Globus pallidus (tissue), 1 donor: ENCODE measurements at places on chromosomes 12 and 14.
A peak's percentile ranks its signal among the peaks of the same experiment; 100 is the strongest.

DNA sequence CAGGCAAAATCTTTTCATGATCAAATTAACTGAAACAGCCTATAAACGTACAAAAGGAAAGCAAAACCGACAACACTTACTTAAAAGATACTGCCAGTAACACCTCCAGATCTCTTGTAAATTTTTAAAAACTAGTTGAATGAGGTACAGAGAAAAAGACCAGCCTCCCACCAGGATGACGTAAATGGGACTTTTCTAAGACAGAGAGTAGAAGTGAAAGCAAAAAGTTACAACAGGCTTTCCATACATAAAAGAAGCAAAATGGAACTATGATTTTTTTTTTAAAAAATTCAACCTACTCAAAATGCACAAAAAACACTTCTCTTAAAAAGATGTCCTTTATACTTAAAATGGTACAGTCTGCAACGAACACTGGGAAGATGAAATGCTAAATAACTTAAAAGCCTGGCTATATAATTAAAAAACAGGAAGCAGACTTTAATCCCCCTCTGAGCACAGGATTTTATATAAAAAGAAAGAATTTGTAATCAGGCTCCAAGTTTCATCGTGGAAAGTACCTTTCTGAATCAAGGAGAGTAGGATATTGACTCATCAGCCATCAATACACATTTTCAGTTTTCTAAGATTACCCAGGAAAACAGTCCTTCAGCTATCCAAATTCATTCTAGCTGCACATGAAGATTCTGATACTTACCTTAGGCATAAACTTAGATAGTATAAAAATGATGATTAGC, 14.2 kb upstream of the MYO1A start:
- no peak for DNase-seq

GRCh38 chr14:35988972-35989690, 163.0 kb downstream of the BRMS1L start:
- DNase-seq, result peak; percentile 86

DNA sequence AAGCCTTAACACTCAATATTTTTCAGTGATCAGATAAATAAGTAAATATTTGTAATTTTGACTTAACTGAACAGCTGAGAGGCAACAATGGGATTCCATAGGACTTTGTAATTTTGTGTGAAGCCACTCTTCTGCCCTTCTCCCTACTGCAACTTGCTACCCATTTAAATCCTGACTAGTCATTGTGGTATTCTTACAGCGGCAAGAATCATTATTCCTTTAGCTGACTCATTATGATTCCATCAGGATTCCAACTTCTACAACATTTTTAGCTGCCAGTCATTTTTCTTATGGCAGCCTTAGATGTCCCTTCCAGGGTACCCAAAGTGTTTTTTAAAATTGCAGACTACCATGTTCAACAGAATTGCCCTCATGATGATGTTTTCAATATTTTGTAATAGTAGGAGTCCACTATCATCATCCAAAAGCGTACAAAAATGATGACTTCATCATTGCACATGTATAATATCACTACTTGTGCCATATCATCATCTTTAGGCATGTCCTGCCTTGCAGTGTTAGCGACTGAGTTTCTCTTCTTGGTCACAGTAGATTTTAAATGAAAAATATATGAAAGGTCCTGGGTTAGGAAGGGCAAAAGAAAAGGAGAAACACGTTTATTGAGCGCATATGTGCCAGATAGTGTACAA, 5.1 kb upstream of the MAGOHB start:
- DNase-seq, result no peak

GRCh38 chr14:74444866-74445265, 18.9 kb upstream of the SYNDIG1L start:
- no peak for DNase-seq

GRCh38 chr14:29240066-29240465, 473.5 kb downstream of the FOXG1 start:
- DNase-seq, result no peak

DNA sequence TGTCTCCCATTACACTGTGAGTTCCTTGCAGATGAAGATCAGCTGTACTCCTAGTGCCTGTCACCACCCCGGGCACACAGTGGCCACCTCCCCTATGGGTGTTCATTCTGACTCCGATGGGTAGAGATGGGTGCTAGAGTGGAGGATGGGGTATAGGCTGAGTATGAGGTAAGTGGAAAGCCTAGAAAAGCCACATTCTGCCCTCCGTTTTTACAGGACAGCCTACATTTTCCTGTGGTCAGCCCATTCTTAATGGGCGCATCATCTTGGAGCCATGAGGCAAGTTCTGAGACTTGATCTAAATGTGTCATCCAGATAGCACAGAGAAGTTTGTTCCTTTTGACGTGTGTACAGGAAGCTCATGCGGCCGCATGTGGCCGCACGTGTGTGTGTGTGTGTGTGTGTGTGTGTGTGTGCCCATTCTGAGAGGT, 166.7 kb upstream of the HIF1A start:
- DNase-seq, result no peak

GRCh38 chr12:71664411-71665089, 449 bp downstream of the THAP2 start:
- no peak for DNase-seq

GRCh38 chr12:50123203-50123602, 11.2 kb downstream of the COX14 start:
- DNase-seq, result no peak

- no peak for DNase-seq
Observed at GRCh38 chr14:104550340-104550860, 29.2 kb upstream of the C14orf180 start.

- DNase-seq, result no peak
Observed at GRCh38 chr14:70050136-70050535, 138.6 kb downstream of the SLC8A3 start.

DNA sequence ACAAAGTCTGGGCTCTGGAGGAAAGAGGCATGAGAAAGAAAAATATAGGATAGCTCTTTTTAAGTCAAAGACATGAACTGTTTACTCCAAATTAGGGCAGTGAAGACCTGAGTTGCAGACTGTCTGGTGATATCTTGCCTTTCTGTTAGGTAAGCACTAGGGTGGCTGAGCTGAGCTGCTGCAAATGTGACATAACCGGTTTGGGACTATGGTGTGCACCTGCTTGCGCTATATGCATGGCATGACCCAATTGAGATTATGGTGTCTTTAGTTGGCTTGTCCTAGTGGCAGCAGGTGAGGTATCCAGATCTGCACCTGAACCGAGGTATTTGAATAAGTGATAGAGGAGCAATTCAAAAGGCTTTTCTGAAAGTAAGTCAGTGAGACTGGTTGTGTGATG, 345.6 kb downstream of the APAF1 start:
- no peak for DNase-seq

DNA sequence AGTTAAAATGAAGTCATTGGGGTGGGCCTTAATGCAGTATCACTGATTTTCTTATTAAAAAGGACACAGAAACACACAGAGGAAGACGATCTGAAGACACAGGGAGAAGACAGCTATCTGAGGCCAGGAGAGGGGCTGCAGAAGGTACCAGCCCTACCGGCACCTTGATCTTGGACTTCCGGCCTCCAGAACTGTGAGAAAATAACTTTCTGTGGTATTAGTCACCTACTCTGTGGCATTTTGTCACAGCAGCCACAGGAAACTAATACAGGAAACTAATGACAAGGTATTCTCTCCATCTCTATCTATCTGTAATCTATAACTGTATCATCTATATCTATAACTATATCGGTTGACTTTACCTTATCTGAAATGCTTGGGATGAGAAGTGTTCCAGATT, 1149.5 kb downstream of the BCL11B start:
- DNase-seq, result no peak
